Amygdala (tissue), 56 donors: ENCODE measurements at places on chromosomes 3 and 15.

DNA sequence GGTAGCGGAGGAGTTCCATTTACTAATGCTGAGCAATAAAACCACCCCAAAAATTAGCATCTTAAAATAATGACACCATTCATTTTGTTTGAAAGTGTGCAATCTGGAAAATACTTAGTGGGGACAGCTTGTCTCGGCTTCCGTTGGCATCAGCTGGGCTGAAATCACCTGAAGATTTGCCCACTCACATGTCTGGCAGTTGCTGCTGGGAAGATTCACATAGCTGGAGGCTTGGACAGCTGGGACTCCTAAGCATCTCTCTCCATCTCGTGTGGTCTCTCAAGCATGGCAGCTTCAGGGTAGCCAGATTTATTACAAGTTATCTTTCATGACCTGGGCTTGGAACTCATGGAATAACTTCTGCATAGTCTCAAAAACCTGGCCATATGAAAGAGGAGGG lies 38.4 kb upstream of the BFSP2 start:
- DNase-seq, result no peak

- DNase-seq, result no peak
These were observed 153.4 kb downstream of the GABRG3 start for GRCh38 chr15:27124287-27124871.

DNA sequence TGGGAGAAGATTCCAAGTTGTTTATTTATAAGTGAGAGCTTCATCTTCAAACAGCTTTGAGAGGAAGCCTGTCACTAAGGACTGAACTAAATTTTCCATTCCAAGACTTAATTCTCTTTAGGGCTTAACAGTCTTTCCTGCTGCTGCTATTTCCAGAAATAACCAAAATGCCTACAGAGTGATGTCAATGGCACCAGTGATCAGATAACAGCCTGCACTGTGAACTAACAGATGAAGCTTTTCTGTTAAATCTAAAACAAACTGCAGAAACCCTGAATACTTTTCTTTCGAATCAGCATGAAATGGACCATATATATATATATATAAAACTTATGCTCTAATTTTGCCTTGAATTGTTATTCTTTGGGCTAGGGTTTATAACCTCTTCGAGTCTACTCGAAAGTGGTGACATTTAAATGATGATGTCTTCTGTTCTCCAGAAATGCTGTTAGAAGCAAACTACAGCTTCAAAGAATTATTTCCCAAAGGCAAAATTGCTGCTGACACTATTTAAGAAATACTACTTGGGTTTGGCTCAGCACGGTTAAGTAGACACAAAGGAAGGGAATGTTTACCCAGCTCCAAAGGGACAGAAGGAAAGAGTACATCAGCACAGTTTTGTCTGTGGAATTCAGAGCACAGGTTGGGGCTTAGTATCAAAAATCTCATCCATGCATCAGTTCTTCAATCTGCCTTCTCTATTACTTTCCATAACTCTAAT lies 238.5 kb upstream of the LRRN1 start:
- DNase-seq, result no peak

DNA sequence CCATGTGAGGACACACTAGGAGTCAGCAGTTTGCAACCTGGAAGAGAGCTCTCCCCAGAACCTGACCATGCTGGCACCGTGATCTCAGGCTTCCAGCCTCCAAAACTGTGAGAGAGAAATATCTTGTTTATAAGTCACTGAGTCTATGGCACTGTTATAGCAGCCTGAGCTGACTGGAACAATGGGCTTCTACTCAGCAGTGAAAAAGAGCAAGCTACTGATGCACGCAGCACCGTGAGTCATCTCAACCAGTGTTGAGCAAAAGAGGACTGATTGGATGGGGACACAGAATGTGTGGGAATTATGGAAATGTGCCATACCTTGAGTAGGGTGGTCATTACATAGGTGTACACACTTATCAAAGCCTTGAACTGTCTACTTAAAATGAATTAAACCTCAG lies 230.4 kb downstream of the PLCL2 start:
- no peak for DNase-seq

DNA sequence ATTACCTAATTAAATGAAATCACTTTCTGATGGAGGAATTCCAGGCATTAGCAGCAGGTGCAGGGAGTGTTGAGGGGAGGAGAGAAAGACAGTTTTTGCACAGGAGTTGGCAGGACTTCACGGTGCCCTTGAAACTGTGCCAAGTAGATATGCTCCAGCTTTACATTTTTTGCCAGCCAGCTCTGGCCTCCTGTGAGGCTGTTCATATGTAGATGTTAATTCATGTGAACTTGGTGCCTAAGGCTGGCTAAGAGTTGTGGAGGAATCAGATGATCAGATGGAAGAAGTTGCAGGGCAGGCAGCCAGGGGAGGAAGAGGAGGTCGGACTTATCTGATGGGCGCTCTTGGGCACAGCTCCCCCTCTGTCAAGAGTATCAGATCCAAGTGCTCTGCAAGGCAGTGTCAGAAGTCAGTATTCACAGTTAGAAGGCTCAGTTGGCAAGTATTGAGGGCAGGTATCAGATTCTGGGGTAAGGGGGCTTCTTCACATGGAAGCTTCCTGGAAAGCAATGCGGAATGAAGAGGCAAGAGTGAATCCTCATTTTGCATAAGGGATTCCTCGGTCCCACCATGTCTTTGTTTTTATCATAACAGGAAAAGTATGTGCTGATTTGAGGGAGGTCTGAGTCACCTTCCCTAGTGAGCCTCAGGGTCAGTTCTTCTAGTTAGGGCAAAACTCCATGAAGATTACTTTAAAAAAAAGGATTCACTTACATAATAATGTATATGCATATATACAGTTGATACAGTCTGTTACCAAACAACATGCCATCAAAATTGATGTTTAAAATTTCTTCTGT lies 172.6 kb upstream of the UMPS start:
- DNase-seq, result no peak

GRCh38 chr15:40985541-40986330 lies 32.5 kb downstream of the CHAC1 start:
- no peak for DNase-seq
